Neural crest cell (in vitro differentiated cells): ENCODE measurements at places on chromosomes 3 and 15.

DNA sequence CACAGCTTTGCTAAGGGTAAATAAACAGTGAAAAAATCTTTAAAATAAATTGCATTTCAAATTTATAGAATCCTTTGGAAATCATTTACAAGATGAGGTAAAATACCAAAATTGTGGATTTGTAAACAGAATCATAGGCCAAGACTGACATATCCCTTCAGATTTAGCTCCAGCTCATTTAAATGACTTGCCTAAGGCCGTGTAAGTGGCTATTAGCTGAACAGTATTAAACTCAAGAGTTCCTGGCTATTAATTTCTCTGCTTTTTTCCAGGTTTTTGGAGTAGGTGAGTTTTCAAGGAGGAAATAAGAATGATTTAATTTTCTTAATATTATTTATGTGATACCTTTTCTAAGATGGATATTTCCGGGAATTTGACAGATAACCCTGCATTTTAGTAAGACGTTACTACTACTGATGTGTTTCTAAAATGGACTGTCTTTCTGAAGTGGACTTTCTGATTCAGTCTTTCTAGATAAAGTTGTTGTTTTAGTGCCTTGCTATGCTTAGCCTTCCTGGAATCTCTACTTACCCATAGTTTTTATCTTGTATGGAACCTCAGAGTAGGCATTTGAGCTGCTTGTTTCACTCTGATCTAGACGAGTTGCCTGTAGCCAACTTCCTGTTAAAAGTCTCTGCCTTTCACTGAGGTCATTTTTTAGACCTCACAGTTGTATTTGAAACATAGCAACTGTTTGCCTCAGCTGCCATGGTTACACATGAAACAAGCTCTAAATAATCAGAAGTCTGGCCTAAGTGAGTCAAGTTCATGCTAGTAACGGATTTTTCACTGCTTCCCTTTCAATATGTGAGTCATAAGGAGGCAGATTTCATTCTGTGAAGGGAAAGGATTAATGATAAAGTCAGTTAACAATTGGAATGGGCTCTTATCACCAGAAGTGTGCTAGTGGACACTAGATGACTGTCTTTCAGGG lies 127.0 kb downstream of the KLHL25 start:
- H3K4me1 ChIP-seq = peaks cover 14% of the 10 kb centered on the region
- peaks cover 22% of the 10 kb centered on the region for H3K36me3 ChIP-seq
- H3K4me3 ChIP-seq = no peak overlapping the region
- H3K27ac ChIP-seq = peak overlapping the region; percentile 7
- no peak for DNase-seq

- no peak for DNase-seq
- no peak overlapping the region for H3K27ac ChIP-seq
- H3K36me3 ChIP-seq = no peaks in the 10 kb centered on the region
- no peaks in the 10 kb centered on the region for H3K4me1 ChIP-seq
- no peaks in the 10 kb centered on the region for H3K27me3 ChIP-seq
Observed at GRCh38 chr3:63557912-63558311, 94.6 kb upstream of the SNTN start.

DNA sequence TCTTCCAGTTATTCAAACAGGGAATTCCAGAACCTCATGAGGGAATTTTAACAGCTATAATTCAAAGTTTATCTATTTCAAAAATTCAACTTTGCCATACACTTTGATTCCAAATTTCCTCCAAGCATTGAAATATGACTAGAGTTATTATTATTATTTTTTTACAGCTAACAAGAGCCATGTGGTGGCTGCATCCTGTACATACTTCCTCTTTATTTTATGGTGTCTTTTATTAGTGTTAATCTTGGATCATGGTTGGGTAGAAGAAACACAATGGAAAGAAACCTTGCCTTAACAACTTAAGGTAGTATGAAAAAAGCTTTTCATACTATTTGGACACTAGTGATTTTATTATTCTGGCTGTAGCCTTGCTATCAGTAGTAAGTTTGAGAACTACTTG lies 52.7 kb downstream of the TFG start:
- H3K27me3 ChIP-seq = no peaks in the 10 kb centered on the region
- H3K4me1 ChIP-seq = no peaks in the 10 kb centered on the region
- H3K27ac ChIP-seq = no peak overlapping the region
- no peak overlapping the region for H3K4me3 ChIP-seq
- DNase-seq = no peak

- H3K4me1 ChIP-seq = peaks cover 18% of the 10 kb centered on the region
Observed at GRCh38 chr3:13343601-13344000, 76.5 kb downstream of the NUP210 start.

- H3K27ac ChIP-seq = peak overlapping the region; percentile 95
- peak overlapping the region; percentile 64 for H3K4me3 ChIP-seq
- no peak for DNase-seq
Observed at GRCh38 chr15:92880796-92881195, 19.3 kb upstream of the CHD2 start.

- H3K4me3 ChIP-seq = no peak overlapping the region
- no peak for DNase-seq
- H3K4me1 ChIP-seq = peaks cover 15% of the 10 kb centered on the region
Observed at GRCh38 chr3:195551381-195551978, 8.4 kb upstream of the PPP1R2 start.

GRCh38 chr3:171525437-171525836 lies 65.2 kb upstream of the TNIK start:
- no peaks in the 10 kb centered on the region for H3K36me3 ChIP-seq
- no peak overlapping the region for H3K4me3 ChIP-seq
- H3K27me3 ChIP-seq = no peaks in the 10 kb centered on the region

GRCh38 chr3:126103121-126104027 lies 19.4 kb upstream of the SLC41A3 start:
- H3K27ac ChIP-seq = no peak overlapping the region

DNA sequence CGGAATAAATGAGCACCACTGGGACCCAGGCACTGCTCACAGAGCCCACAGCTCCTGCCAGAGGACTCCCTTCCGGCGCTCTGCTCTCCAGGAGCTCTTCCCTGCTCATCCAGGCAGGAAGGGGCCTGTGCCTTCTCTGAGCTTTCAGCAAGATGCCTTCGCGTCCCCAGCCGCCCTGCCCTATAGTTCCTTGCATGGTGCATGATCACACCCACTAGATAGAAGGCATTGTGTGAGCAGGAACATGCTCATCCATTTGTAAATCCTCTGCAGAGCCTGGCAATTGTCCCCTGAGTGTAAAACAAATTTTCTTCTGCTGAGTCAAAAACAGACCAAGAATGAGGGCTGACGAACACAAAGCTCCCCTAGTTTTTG lies 181.6 kb downstream of the MEGF11 start:
- DNase-seq = no peak
- no peak overlapping the region for H3K4me3 ChIP-seq
- H3K27me3 ChIP-seq = peaks cover 1% of the 10 kb centered on the region
- no peaks in the 10 kb centered on the region for H3K36me3 ChIP-seq

GRCh38 chr3:56691165-56692000 lies 8.3 kb upstream of the TASOR start:
- H3K27me3 ChIP-seq = no peaks in the 10 kb centered on the region
- H3K27ac ChIP-seq = no peak overlapping the region
- no peak for DNase-seq
- H3K36me3 ChIP-seq = no peaks in the 10 kb centered on the region
- H3K4me1 ChIP-seq = peaks cover 8% of the 10 kb centered on the region
